ENCODE measurements at places on chromosomes 2 and 18. TPM values are rescaled to one million over a fixed set of nuclear protein-coding genes. Genes with fewer than 3 reads are reported as not detected.

GRCh38 chr2:174681099-174682006 is 82.9 kb downstream of the CHRNA1 start:
- no peak for DNase-seq

- DNase-seq, result no peak
These were observed 131.2 kb downstream of the NUP35 start for GRCh38 chr2:183255411-183255810.

DNA sequence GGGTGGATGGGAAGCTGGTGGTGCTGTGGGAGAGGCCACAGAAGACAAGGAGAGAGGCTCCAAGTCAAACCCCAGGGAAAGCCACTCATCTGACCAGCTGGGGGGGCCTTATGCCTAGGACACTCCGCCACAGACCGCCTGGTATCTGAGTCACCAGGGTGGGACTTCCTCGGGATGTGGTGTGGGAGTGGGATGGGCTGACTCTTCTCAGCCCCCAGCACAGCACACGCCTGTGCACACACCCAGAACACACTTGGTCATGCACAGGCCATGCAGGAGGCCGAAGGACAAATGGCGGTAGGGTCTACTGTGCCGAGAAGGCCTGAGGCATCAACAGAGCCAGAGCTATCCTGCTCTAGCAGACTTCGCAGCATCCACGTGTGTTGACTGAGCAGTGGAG is 136.4 kb downstream of the INHBB start:
- peak; percentile 21 for DNase-seq

RNU2-63P gene
- total RNA-seq, result not detected

GRCh38 chr2:20532634-20533437 is 86.0 kb downstream of the RHOB start:
- no peak for DNase-seq

- no peak for DNase-seq
These were observed 65.2 kb downstream of the RNF152 start for GRCh38 chr18:61827591-61827990.

TBR1 gene
- total RNA-seq, result not detected

DNA sequence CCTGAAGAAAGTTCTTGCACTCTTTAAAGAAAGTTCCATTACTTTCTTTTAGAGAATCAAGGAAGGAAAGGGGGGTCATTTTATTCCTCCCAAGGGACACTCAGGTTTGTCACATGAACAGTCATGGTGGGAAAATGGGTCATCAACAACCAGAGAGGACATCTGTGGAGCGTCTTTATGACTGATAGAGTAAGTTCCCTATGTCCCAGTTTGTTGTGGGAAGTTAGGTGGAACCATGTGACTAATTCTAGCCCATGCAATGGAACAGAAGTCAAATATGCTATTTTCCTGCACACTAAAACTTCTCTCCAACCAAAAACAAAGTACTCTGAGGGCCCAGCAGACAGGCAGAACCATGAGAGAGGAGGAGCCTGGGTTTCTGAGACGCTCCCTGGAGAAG is 165.6 kb upstream of the SERTAD2 start:
- DNase-seq, result no peak

DNA sequence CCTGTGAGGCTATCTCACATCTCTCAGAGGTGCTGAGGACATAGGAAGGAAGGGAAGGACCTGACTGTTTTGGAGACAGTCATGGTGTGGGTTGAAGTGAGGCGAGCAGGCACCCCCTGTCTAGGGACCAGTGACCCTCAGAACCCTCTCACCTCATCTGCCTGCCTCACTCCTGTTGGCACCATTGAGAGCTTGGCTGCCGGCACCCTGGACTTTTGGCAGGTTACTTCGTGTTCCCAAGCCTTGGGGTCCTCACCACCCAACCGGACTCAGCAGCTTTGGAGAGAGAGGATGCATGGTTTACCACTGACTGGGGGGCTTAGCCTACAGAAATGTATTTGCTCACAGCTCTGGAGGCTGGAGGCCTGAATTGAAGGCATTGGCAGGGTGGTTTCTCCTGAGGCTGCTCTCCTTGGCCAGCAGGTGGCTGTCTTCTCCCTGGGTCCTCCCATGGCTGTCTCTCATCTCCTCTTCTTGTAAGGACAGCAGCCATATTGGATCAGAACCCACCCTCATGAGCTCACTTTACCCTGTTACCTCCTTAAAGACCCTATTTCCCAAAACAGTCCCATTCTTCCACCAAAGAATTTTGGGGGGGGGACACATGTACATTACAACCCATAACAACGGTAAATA is 142.0 kb downstream of the TSN start:
- DNase-seq, result no peak

- DNase-seq, result no peak
These were observed 180.3 kb downstream of the VAPA start for GRCh38 chr18:10094154-10094553.

TSPYL6 gene
- total RNA-seq, result not detected

COL5A2 gene
- total RNA-seq, result 10.5 TPM

DNA sequence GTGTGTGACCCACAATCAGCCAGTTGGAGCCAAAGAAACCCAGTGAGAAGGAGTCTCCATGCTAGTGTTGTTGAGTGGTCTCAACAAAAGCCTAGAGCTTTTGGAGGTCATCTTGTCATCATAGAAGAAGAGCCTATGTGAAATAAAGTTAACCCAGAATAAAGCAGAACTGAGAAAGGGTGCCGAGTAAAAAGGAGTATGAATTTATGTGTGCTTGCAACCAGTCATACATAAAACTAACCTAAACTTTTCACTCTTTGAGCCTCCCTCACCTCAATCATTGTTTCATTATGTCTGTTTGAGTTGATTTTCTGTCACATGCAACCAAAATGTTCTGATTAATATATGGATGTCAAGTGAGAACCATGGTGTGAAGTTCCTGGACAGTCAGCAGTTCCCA is 599.3 kb upstream of the ZEB2 start:
- no peak for DNase-seq

DNA sequence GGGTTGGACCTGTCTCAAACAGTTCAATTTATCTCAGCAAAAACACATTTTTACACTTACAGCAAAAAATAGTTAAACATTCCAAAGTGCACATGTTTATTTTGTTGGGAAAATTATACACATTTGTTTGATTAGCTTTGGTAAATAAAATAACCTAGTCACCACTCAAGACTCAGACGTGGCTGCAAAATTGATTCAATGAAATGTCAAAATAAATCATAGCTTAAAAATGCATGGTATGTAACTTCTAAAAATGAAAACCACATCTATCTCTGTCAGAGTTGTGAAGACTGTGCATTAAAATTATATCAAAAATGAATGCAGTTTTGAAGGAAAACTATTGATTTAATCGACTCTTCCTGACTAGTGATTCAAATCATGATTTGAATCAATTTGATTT is 56.7 kb downstream of the GALNT14 start:
- DNase-seq, result no peak

GRCh38 chr2:145088756-145089155 is 568.8 kb upstream of the ZEB2 start:
- DNase-seq, result no peak

ZNF521 gene
- 29.6 TPM for total RNA-seq

Measured in Right ventricle myocardium inferior (tissue), 1 donor.